ENCODE measurements at places on chromosomes 1 and 21. TPM values are rescaled to one million over a fixed set of nuclear protein-coding genes. Genes with fewer than 3 reads are reported as not detected.

The PPFIA4 gene
- 1.6 TPM for total RNA-seq

The MSH4 gene
- 0.41 TPM for total RNA-seq

The SLC26A9 gene
- not detected for total RNA-seq

The TAGLN2 gene
- total RNA-seq: 245 TPM

The OR2L8 gene
- 1.2 TPM for total RNA-seq

The LGALS8 gene
- total RNA-seq: 147 TPM

The NBPF4 gene
- not detected for total RNA-seq

The CD101 gene
- 5.3 TPM for total RNA-seq

The PALMD gene
- total RNA-seq: 0.15 TPM

The ETV3L gene
- total RNA-seq: not detected

The HSPA6 gene
- 6.9 TPM for total RNA-seq

The OR2T5 gene
- not detected for total RNA-seq

The CRYAA gene
- not detected for total RNA-seq

The FABP3 gene
- 0.53 TPM for total RNA-seq

The GPR37L1 gene
- not detected for total RNA-seq

The FCGR3A gene
- total RNA-seq: 3.8 TPM

The BRDT gene
- total RNA-seq: not detected

The KLHDC9 gene
- not detected for total RNA-seq

The CRNN gene
- total RNA-seq: not detected

The PDZK1 gene
- 0.39 TPM for total RNA-seq

The OR2M3 gene
- total RNA-seq: not detected

The IVL gene
- not detected for total RNA-seq

The MROH9 gene
- not detected for total RNA-seq

The IRF6 gene
- total RNA-seq: 1.0 TPM

The ZBTB37 gene
- total RNA-seq: 22.1 TPM

The CFAP45 gene
- 1.2 TPM for total RNA-seq

The FLG2 gene
- total RNA-seq: not detected

The ZNF684 gene
- total RNA-seq: 6.0 TPM
